ENCODE measurements at places on chromosomes 6 and 20.

DNA sequence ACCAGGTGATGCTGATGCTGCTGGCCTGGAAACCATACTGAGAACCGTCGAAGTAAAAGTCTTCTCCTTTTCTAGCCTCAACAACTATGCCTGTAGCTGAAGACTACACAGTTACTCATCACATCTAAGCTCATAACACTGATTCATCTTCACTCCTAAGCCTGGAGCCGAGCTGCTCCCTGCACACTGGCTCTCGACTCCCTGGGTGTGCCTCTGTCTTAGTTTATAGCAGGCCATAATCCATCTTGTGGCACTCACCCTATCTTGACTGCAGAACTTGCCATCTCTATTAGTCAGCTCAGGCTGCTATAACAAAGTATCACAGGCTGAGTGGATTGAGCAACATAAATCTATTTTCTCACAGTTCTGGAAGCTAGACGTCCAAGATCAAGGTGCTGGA, 191.0 kb downstream of the UNC5CL start:
- DNase-seq = no peak

DNA sequence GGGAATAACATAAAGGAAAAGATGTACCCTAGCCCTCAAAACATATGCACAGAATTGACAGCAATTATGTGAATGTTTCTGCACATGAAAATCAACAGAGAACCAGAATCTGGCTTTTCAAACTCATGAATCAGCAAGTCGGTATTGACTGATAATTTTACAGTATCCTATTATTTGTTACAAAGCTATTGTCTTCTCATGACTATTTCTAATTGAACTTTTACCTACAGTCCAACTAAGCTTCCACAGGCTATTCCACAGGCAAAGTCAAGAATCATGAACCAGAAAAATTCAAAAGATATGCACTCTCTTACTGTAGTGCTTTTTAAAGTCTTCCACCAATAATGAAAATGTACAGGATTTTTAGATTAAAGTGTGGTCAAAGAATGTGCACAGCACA, 49.1 kb upstream of the DST start:
- no peak for DNase-seq

- no peak for DNase-seq
Measured at GRCh38 chr6:53398247-53399026, 49.7 kb upstream of the ELOVL5 start.

DNA sequence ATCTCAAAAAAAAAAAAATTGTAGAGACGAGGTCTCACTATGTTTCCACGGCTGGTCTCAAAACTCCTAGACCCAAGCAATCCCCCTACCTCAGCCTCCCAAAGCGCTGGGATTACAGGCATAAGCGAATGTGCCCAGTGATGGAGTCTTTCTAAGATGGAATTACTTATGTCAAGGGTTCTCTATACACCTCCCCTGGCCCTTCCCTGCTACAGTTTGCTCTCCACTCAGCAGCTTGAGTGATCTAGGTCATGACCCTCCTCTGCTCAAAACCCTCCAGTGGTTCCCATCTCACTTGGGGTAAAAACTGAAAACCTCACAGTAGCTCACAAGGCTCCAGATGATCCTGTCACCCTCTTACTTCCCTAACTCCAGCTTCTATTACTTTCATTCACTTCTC, 1.8 kb upstream of the DNPH1 start:
- no peak for DNase-seq

- no peak for DNase-seq
Measured at GRCh38 chr6:118677193-118677592, 25.8 kb upstream of the CEP85L start.

- no peak for DNase-seq
Measured at GRCh38 chr20:37299718-37300528, 10.5 kb downstream of the MANBAL start.

GRCh38 chr20:3237958-3238615, 903 bp downstream of the SLC4A11 start:
- DNase-seq = no peak

- no peak for DNase-seq
Measured at GRCh38 chr20:53622247-53623133, 28.9 kb upstream of the ZNF217 start.

DNA sequence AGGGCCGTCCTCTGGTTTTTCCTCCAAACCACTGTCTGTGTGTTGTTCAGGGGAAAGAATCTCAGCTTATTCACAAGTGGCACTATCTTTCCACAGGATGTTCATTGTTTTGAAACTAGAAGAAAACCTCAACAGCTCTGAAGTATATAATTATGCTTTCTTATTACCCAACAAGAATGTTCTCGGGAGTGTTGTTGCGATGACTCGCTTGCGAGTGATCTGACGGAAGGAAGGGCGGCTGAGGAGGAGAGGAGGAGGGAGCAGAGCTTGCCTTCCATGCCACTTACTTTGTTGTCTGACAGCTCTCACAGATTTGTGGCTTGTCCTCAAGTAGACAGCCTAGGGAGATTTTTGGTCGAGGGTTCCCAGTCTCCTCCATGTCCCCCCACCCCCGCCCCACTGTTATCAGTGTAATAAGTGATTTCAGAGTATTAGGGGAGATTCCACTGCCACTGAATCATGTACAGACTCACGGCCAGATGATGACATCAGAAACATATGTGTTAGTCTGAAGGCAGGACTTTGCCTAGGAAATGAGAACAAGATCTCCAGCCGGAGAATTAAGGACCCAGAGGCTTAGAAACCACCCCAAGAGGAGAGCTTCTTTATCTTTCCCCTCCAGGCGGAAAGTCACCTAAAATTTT, 80.7 kb upstream of the CCN6 start:
- no peak for DNase-seq

DNA sequence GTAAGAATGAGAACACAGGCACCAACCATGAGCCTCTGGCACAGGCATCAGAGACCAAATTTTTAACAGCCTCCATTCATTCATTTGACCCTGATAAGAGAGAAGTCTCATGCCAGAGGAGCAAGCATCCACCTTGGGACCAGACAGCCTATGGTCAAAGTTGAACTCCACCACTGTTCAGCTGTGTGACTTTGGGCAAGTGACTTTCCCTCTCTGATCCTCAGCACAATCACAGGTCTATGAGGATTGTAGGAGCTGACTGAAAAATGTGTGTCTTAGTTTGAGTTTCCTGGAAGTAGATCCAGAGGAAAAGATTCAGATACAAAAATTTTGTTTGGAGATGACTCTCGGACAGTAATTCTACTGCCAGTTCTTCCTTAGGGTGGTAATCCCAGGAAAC, 645.1 kb upstream of the DEFB115 start:
- no peak for DNase-seq
